ENCODE measurements at places on chromosomes 7 and 10.

DNA sequence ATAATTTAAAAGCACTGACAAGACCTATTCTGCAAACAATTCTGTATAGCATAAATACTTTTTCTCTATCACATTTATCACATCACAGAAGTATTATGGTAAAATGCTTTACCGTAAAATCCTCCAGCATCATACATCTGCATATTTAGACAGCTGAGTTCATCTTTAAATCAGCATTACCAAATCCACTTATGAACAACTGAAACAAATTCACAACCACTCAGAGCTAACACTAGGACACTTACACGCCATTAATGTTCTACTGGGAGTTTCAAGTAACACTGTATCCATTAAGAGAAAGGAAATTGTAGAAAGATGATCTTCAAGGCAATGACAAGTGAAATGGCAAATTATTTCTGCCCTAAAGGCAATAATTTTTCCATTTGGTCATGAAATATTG lies 105.7 kb upstream of the DKK1 start:
- DNase-seq: no peak

DNA sequence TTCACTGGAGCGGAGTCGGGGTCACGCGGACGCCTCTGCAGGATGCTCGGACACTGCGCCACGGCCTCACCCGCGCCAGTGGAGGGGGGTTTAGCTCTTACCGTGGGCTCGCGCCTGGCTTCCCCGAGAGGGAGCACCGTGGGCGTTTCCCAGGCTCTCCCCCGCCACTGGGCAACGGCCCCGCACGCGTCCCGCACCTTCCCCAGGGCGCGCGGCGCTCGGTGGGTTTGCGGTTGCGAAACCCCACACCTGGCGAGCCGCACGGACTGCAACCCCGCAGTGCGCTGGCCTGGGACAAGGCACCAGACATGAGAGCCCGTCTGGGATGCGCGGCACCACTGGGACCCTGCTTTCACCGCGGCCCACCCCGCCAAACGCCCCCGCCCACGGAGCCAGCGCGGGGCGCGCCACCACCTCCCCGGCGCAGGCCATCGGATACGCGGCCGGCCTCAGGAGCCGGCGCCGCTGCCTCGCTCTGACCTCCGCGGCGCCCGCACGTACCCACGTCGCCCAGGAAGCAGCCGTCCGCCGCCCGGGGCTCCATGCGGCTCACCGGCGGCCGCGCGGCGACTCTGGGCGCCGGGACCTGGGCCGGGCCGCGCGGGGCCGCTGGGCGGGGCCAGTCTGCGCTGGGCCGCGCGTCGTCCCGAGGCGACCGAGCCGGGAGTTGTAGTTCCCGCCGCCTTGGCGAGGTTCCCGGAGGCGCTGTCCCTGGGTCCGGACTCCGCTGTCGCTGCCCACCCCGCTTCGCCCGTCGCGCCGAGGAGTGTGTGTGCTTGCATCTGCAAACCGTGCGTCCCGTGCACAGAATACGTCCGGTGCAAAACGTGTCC lies at the start of gene ASB13:
Gene ASB13, minus strand, starts transcription at position 588 of the 833 bp plus-strand sequence. Its CDS starts 44 bp downstream, at position 544.
- no peak for DNase-seq

DNA sequence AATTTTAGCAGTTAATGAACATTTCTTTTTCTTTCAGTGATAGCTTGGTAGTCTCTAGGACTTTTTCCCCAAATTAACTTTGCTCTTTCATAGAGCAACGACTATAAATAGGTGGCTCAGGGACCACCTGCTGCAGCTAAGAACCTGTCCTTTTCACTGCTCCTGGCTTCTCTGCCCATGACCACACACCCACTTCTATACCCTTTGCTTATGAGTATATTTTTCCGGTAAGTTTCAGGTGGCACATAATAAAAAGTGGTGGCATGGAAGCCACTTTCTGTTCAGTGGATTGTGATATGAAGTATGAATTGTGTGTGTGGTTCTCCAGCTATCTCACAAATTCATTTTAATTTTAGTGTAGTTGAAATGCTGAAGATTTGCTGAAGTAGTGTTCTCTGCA lies 1.2 kb downstream of the ING3 start:
- no peak for DNase-seq

DNA sequence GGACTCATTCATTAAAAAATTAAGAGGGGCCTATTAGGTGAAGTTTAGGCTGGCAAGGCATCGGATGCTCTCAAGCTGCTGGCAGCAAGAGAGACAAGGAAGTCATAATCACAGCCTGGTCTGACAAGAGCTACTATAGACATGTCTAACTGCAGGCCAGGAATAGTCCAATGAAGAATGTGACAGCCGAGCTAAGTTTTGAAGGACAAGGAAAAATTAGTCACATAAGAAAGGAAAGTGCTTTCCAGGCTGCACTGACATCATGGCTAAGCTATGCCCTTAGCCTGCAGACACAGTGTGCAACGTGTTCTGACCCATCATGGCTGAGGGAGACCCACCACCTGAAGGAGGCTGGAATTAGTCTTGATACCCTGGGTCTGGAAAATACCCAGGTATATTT lies 281.1 kb downstream of the PLXNA4 start:
- DNase-seq: no peak

GRCh38 chr10:99595770-99596465 lies 24.3 kb downstream of the SLC25A28 start:
- no peak for DNase-seq

- DNase-seq: no peak
These were observed 32.5 kb downstream of the FZD9 start for GRCh38 chr7:73466112-73466511.

DNA sequence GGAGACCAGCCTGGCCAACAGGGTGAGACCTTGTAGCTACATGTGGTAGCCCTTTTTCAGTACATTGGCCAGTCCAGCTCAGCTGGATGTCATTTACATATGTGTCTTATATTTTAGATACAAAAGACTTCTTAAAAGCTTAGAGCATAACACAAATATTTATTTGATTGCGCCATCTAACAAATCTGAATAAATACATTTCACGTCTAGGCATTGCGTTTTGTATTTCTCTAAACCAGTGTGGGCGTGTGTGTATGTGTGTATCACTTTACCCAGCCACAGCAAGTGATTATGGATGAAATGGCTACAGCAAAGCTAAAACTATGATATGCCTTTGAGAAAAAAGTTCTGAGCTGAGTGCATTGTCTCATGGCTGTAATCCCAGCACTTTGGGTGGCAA lies 14.0 kb downstream of the RABGEF1 start:
- no peak for DNase-seq

DNA sequence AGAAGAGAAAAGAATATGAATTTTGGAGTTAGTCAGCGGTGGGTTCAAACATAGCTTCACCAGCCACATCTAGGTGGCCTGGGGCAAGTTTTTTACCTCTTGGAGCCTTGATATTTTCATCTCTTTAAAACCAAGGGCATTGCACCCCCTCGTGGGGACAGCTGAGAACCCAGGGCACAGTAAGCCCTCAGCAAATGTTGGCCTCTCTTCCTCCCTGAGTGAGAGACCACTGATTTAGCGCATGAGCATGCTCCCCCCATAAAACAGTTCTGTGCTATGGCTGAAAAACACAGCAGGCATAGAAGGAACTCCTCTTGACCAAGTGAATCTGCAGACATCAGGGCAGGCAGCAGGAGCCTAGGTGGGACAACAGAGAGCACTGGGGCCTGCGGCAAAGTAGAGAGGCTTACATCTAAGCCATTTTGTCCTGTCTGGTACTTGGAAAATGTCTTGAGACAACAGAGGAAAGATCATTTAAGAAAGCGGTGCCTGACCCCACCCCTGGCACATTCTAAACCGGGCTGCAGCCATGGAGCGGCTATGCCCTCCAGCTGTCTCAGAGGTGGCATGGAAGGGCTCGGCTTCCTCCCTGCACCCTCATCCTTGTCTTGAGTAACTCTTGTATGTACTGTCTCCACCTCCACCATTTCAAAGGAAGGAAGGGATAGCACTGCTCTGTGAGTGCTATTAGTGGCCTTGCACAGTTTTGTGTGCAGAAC lies 94.7 kb downstream of the ARHGAP22 start:
- no peak for DNase-seq

All from stimulated activated CD4-positive, alpha-beta T cell treated with anti-CD3 and anti-CD28 coated beads, Interleukin-1b, Interleukin-23, amount 100 ng/mL, for 1 hour (primary cell).